Activated T-helper 17 cell treated with anti-CD3 and anti-CD28 coated beads, Interleukin-2, amount 50 U/mL, for 72 hours (primary cell): ENCODE measurements at places on chromosomes 16 and 17.

DNA sequence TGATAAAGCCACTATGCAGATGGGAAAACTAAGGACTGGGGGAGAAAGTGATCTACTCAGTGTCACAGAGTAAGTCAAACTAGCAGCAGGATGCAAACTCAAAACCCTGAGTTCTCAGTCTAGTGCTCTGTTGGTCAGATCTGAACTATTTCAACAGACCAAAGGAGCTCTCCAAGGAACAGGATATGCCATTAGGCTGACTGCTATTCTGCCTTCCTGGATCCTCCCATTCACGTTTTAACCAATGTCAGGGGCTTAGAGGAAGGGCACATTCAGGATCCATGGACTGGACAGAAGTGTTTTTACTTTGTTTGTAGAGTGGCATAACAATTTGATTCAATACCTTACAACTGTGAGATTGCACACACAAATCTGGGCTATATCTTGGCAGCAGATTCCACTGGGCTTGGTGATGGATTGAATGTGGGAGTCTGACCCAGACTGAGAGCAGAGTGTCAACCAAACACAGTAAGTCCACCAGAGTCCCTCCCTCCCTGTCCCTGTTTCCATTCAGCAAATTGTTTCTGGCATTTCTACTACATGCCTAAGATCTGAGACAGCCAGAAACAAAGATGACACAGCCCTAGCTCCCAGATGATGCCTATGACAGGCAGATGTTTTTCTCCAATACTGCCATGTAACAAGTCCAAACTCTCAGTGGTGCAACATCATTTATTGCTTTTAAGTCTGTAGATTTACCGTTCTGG, 337.8 kb upstream of the CDH5 start:
- ATAC-seq: no peak

GRCh38 chr17:10115536-10115932, 82.9 kb downstream of the GAS7 start:
- ATAC-seq: no peak

- ATAC-seq: no peak
These were observed 10.4 kb downstream of the BANP start for GRCh38 chr16:87961623-87962022.

DNA sequence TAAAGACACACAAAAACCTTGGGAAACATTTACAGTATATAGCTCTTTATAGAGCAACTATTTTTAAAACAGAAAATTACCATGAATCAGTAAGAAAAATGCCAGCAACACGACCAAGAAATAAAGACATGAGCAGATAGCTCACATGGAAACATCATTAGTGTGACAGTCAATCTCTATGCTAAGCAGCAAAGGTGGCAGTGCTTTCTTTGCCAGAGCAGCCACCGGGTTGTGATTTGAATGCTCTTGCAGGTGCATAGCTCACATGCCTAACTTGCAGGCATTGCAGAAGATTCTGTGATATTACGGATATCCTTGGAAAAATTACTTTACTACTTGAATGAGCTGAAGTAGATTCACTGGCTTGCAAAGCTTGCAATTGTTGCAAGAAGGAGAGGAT, 652.9 kb upstream of the C16orf82 start:
- no peak for ATAC-seq
